ENCODE measurements at places on chromosomes 3 and 15.

DNA sequence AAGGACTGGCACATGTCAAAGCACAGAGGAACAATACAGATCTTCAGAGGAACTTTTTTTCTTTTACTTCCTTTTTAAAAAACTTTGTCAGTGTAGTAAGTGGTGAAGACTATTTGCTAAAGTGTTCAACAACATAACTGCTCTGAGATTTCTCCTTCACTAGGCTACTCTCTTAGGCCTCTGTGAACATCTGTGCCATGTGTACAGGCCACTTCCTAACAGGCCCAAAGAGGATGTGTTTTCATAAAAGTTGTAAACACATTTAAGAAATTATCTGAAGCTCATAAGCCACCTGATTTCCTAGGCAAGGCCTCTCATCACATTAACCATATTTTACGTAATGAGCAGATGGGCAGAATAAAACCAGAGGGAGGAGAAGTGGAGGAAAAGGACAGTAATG lies 235.4 kb downstream of the FHIT start:
- no peak for DNase-seq

DNA sequence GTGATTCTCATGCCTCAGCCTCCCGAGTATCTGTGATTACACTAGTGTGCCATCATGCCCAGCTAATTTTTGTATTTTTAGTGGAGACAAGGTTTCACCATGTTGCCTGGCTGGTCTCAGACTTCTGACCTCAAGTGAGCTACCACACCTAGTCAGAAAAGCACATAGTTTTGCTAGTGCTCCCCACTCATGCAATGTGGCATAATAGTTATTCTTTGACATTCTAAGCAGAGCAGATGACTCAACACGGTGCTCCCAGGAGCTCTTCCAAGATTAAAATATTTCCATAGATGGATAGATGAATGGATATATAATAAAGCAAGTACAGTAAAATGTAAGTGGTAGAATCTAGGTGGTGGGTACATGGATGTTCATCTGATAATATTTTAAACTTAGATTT lies 53.1 kb upstream of the GK5 start:
- no peak for DNase-seq

DNA sequence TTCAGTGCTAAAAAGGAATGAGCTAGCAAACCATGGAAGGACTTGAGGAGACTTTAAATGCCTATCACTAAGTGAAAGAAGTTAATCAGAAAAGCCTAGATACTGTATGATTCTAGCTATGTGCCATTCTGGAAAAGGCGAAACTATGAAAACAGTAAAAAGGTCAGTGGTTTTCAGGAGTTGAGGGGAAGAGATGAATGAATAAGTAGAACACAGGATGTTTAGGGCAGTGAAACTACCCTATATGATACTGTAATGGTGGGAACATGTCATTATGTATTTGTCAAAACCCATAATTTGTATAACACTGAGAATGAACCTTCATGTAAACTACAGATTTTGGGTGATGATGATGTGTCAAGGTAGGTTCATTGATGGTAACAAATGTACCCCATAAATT lies 9.6 kb upstream of the CD276 start:
- DNase-seq = no peak

- DNase-seq = no peak
These were observed 114.8 kb downstream of the WDR76 start for GRCh38 chr15:43941555-43941954.

- DNase-seq = no peak
These were observed 46.2 kb downstream of the IGSF11 start for GRCh38 chr3:118988198-118989130.

Measured in esophagus squamous epithelium (tissue), 5 donors.